AG08396 (cell line): ENCODE measurements at places on chromosomes 16 and 17.

DNA sequence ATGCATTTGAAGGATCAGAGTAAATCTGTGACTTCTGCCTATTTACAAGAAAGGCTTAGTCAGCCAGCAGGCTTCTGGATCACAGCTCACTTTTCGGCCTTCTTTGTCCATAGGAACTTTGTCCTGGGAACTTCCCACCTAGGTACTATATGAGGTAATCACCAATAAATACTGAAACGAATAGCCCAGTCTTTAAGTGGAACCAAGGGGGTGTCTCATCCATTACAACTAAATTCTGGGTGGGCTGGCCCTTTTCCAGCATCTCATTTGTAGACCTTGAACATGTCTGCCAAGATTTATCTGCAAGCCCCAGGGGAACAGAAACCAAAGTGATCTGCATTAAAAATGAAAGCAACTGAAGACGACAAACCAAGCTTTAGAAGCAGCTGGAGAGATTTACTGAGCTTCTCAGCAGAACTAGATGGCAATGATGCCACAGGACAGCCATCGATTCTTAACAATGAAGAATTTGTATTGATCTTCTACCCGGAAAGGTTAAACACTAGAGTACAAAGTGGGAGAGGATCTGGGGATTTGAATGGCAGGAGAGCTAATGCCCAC lies 55.5 kb downstream of the SNX11 start:
- DNase-seq, result no peak

DNA sequence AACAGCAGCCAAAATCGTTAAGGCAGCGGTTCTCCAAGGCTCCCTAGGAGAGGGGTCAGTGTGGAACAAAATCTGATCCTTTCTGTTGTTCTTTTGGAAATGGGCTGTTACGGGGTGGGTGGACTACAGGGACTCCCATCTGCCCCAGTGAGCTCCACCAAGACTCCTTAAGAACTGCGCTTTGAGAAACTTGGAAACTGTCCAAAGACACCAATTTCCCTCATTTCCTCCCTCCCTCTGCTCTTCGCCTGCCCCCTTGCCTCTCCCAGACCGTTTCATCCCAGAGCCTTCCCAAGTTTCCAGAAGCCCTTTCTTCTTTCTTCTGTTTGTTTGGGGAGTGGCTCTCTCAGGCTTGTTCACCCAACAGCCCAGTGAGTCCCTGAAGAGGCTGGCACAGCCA lies 205.4 kb downstream of the COPRS start:
- DNase-seq, result no peak

GRCh38 chr17:16938031-16938430 lies 33.9 kb downstream of the TNFRSF13B start:
- DNase-seq, result no peak

DNA sequence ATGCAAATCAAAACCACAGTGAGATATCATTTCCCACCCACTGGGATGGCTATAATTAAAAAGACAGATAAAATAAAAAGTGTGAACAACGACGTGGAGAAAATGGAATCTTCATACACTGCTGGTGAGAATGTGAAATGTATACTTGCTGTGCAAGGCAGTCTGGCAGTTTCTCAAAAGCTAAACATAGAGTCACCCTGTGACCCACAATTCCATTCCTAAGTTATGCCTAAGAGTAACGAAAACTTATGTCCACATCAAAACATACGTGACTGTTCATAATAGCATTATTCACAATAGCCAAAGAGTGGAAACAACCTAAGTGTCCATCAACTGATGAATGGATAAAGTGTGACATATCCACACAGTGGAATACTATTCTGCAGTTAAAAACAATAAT lies 38.1 kb upstream of the VPS4A start:
- DNase-seq, result peak; percentile 12

DNA sequence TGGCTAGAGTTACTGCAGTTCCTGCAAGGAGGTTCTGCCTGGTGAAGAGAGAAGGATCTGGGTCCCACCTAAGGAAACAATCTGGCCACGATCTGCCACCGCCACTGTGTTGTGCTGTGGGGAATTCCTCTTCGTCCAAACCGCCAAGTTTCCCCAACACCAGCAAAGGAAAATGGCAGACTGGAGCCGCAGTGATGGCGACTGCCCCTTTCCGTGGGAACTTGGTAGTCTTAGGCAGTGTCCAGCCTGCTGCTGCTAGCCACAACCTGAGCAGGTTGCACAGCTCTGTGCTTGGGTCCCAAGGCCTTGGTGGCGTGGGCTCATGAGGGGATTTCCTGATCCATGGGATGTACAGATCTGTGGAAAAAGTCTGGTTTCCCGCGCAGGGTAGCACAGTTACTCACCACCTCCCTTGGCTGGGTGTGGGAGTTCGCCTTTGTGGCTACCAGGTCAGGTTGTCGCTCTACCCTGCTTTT lies 28.6 kb downstream of the NFATC3 start:
- DNase-seq, result no peak

DNA sequence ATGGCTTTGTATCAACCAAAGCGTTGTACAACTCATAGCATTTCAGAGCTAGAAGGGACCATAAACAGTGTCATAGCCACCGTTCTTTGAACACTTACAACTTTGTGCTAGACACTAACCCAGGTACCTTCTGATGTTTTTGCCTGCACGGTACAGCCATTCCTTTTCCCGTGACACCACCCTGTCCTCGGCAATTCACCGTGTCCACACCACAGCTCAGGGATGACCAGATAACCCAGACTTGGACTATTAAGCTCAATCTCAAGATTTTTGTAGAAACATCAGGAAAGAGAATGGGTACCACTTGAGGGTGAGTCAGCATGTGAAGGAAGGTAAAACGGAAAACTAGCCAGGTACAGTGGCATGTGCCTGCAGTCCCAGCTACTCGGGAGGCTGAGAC lies 9.8 kb upstream of the CBFB start:
- no peak for DNase-seq

DNA sequence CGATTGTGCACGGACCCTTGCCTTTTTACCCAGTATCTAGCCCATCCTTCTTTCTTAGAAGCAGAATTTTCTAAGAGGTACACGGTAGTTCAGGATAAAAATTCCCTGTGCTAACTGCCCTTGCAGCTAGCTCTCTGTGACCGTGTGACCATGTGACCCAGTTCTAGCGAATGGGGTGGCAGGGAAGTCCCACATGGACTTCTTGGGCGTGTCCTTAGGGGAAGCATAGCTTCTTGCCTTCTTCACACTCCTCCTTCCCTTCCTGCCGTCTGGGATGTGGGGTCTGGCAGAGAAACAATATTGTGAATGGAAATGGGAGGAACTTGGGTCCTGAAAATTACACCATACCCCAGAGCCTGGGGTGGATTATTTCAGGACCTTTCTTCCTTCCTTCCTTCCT lies 670.7 kb downstream of the MAF start:
- no peak for DNase-seq

GRCh38 chr17:56851008-56851407 lies 17.1 kb downstream of the DGKE start:
- no peak for DNase-seq

DNA sequence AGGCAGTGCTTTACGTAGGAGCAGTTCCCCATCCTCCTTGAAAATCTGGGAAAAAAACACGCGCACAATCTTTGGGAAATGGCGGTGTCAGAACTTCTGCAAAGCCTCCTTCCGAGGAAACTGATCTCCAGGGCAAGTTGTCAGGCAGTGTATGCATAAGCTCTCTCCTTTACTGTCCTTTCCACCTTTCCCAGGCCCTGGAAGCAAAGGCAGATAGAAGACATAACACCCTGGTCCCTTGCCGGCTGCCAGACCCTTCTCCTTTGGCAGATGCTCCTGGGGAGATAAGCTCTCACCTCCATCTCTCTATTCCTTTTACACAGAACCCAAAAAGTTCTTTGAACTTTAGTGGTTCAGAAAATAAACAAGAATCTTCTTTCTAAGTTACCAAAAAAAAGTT lies 12.4 kb downstream of the TOB1 start:
- DNase-seq, result no peak

GRCh38 chr17:50177983-50178834 lies 12.4 kb downstream of the SGCA start:
- peak; percentile 88 for DNase-seq

GRCh38 chr17:54899201-54899600 lies 1.5 kb upstream of the TOM1L1 start:
- DNase-seq, result no peak

- no peak for DNase-seq
These were observed 5.4 kb upstream of the ZNF267 start for GRCh38 chr16:31868164-31868563.

DNA sequence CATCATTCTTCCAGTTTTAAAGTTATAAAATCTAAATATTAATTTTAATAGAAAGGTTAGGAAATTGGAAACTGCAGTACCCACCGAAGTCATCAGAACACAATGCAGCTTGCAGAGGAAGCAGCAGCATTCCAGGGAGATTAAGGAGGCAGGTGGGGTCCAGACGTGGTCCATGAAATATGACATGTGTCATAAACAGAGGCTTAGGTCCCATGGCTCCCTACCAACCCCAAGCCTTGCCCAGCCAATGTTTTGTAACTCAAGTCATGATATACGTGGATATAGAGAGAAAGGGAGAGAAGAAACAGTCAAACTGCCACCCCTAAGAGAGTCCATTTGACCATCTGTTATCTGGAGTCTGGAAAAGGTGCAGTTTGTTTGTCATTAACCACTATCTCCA lies 670.0 kb downstream of the TOX3 start:
- DNase-seq, result no peak

- peak; percentile 95 for DNase-seq
These were observed at the start of the genes ACADVL and DLG4 for GRCh38 chr17:7219812-7220592. TSS of gene ACADVL (plus strand) at chr17:7219938. CDS start at chr17:7219985, 47 bp downstream. TSS of gene DLG4 (minus strand) at chr17:7219836.

DNA sequence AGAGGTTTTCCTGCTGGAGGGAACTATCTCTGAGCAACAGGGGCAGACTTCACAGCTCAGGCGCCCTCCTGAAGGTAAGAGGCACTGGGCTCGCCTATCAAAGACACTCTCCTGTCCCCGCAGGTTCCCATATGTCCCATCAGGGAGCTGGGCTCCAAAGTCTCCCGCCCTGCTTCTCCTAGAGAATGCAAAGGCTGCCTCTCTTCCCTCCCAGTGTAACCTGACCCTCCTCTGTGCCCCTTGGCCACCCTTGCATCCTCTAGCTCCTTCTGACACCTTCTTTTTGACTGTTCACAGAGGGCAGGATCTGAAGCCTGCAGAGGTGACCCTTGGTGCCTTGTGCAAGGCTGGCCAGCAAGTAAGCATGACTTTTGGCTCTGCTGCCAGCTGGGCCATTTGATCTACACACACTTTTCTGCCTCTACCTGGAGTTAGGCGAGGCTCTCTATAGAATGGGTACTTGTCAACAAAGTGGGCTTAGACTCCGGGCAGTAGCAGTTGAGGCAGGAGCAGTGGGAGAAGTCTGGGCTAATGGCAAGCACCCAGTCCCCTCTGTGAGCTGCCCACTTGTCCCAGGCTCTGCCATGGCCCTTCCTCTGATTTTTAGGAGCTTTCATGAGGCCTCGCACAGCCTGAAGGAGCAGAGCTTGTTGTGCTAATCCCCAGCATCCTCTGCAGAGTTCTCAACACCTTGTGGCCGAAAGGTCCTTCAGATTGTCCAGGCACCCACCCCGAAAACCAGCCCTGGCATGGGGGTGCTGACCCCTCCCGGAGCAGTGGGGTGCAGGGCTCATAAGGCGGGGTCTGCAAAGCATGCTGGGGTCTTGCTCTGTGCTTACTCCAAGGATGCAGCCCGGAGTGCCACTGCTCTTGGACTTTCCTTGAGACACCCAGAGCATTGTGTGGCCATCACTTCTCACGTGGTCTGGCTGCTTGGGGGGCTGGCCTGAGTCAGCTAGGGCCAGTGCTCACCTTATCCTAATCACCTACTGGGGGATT lies 122.9 kb downstream of the METRNL start:
- no peak for DNase-seq

GRCh38 chr17:80153004-80153403 lies 6.1 kb upstream of the EIF4A3 start:
- DNase-seq, result no peak

DNA sequence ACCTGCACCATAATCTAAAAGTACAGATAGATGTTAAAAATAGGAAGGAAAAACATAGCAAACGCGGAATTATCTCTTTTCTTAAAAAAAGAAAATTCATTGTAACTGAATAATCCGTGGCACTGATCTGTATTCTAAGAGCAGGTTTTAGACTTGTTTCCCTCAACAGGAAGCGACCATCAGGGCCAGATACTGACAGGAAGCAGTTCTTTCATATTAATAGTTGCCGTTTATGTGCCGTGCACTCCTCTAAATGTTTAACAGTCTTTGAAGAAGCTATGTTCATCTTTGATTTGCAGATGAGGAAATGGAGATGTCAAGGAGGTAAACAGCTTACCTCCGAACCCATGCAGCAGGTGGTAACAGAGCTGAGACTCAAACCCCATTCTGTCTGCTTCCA lies 23.6 kb downstream of the DYNLRB2 start:
- DNase-seq, result no peak

GRCh38 chr17:72587773-72588511 lies 467.1 kb downstream of the SOX9 start:
- DNase-seq, result peak; percentile 57

GRCh38 chr17:21278450-21279197 lies 5.9 kb upstream of the MAP2K3 start:
- no peak for DNase-seq

DNA sequence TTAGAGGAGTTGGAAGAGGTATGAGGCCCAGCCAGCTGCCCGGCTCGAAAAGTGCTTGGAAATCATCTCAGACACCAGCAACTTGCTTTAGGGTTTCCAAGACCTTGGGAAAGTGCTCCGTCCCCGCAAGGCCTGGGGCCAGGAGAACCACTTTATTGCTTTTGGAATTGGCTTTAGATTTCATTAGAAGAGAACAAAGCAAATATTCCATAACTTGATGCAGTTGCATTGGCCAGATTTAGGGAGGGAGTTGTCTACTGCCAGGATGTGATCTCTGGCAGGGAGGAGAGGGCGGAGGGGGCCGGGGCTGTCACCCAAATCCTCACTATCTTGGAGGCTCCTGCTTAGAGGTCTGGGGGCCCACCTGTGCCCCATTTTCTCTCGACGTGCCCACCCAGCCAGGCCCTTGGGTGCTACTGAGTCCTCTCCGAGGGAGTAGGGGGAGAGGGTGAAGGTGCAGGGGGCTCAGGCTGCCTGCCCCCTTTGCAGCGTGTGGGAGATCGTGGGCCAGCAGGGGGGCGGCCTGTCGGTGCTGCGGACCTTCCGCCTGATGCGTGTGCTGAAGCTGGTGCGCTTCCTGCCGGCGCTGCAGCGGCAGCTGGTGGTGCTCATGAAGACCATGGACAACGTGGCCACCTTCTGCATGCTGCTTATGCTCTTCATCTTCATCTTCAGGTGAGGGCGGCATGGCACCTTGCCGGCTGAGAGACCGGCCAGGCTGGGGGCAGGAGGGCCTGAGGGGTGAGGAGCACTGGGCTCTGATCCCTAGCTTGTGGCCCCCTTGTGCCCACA lies 30.6 kb downstream of the CACNA1G start:
- no peak for DNase-seq

DNA sequence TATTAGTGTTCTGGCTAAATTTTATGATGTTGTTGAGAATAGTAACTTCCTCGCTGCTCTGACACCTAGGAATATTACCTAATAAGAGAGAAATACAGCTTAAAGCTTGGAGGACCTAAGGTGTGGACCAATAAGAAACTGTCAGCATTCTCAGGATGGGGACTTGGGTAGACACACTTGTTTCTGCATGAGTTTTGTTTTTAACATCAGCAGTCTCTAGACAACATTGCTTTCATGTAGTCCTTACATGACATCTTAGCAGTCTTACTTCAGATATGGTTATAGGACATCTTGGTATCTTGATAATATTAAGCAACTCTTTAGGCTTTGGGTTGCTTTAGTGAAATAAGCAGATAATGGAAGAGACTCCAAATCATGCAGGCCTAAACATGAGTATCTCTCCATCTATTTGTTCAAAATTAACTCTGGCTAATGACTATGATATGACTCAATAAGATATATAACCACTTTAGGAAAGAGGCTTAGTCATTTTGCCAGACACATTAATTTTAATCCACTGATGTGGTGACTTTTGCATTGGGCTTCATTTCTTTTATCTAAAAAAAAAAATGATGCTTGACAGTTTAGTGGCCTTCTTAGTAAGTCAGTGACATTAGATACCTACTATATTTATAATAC lies 84.5 kb downstream of the WNT3 start:
- no peak for DNase-seq
